ENCODE measurements at places on chromosomes 7 and 10.
A peak's percentile ranks its signal among the peaks of the same experiment; 100 is the strongest.

- no peak for DNase-seq
These were observed 334.3 kb downstream of the ARL4A start for GRCh38 chr7:13021566-13022300.

DNA sequence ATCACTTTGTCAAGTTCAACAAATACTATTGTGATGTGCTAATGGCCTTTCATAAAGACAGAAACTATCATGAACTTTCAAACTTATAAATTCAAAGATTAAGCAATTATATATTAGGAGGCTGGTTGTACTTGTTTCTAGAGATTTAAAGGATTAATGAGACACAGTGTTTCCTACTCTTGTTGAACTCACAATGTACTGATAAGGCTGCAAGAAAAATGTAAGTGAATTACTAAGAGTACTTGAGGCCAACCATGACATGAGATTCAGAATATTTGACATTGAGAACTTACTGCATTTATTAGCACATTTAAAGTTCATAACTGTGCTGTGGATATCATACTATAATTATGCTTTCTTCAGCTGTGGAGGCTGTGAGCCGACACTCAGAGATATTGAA, 1210.5 kb upstream of the SORCS1 start:
- no peak for DNase-seq

DNA sequence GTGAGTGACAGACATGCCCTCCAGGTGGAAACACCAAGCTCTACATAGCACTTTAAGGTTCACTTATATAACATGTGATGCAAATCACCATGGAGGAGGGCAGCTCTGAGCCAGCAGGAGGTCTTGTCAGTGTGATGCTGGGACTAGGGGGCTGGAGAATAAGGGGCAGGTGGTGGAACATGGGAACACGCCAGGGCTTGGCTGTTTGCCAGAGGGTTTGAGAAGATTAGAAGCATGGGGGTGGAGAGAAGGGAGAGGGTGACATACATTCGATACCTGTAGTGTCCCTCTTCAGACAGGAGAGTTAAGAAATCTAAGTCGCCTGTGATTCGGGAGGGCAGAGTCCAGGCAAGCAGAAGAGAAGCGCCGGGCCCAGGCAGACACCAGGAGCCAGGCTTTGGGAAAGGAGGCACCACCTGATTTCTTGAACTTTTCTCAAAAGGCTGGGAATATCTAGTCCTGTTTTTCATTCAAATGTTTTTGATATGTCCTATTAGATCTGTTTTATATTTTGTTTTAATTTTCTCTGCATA, 16.9 kb upstream of the LAMB4 start:
- DNase-seq: no peak

DNA sequence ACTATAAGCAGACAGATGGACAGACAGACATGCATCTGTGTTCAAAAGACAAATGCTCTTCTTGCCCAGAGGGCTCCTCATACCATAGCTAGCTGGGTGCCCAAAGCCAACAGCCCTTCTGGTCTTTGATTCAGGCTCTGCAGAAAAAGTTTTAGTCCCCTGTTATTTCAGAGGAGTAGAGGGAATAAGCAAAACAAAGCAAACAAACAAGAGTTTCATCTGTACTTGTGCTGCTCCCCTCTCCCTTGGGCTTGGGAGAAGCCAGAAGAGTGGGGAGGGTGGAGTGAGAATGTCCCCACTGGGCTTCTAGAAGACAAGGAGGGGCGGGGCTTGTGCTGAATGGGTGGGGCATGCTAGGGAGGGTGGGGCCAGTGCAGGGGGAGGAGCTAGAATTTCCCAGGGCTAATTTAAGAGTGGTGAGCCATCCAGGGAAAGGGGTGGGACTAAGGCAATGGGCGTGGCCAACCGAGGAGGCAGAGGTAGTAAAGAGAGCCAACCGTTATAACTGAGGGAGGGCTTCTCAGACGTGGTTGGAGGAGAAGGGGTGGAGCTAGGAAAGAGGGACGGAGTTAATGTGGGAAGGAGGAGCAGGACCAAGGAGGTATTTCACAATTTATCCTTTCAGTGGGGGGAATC, 101.2 kb upstream of the MGMT start:
- no peak for DNase-seq

DNA sequence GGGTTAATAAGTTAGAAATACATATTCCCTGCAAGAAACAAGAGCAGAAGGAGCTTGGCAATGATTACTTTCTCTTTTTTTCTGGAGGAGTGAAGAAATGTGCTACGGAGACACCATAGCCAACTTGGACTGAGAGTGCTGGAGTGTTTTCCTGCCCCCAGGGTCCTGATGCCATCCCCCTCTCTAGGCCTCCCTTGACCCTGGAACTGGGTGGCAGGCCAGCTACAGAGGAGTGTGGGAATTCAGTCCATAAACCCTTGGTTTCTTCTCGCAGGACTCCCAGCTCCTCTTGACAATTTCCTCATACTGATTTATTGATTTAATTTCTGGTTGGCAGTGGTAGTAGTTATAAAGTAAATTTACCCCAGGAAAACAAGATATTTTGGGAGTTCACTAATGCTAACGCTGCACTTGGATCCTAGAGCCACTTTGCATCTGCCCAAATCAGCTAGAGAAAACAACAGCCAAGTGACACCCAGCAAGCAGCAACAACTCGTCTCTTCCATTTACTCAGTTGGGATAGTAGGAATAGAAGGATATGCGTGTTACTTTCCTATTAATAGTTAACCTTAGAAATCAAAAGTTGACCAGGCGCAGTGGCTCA, 76.4 kb upstream of the CELF2 start:
- no peak for DNase-seq

GRCh38 chr7:51620706-51621105, 304.1 kb upstream of the COBL start:
- no peak for DNase-seq

DNA sequence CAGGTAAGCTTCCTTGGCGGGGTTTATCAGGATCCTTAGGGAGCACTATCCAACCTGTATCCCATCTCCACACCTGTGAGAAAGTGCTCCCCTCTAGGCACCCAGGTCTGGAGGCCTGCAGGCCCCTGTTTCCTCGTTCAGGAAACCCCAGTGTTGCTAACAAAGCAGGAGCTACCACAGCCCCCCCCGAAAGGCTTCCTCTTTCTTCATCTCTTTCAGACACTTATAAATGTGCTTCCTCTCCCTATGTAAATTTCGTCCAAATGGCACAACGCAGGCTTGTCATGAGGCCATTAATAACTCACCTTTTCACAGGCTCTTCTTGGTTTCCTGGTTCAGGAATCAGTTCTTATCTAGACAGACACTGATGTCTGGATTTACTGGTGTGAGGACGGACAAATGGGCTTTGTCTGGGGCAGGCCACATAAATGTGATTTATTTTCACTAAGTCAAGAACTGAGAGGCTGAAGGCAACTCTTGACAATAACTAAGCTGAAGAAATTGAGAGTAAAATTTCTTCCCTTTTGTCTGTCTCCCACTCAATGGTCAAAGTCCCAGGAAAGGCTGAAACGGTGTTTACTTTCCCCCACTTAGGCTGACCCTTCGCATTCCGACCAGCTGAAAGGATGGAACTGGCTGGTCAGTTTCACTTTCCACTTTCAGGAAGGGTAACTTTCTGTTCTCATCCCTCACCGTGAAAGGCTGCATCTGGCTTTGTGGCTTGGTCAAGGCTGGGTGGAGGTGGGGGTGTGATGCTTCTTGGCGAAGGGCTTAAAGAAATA, 46.8 kb downstream of the PIK3AP1 start:
- DNase-seq: no peak

DNA sequence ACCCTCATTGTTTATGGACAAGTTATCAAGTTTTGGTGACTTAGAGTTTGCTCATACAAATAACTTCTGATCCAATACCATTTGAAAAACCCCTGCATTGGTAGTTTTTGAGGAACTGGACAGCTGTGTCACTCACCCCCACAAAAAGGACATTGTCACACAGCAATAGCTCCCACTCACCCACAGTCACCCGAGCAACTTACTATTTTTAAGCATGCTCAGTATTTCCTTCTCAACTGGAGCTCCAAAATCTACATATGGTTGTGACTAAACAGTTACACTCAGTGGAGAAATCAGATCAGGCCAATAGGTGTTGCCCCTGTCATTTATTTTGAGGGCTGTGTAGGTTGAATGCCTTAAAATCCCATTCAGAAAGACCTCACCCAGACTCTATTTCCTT, 165.2 kb upstream of the AUTS2 start:
- no peak for DNase-seq

GRCh38 chr10:71964098-71964742, at the start of gene CHST3:
TSS of gene CHST3 (plus strand) at chr10:71964395. CDS start at chr10:72005843, 41,448 bp downstream.
- DNase-seq: no peak

DNA sequence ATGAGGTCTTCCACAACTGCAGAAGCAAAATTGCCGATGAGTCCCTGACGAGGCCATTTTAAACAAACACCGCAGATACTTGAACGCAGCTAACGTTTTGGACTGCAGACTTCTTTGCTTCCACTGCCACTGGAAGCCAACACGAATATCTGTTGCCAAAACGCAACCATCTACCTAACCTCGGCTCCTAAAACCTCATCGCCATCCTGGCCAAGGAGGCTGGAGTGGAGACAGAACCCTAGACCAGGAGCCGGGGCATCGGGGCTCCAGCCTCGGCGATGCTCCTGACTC, 493 bp downstream of the WDR91 start:
- no peak for DNase-seq

- DNase-seq: no peak
These were observed 67.0 kb upstream of the GPR158 start for GRCh38 chr10:25107756-25108155.

- DNase-seq: no peak
These were observed 592.4 kb upstream of the IGFBP3 start for GRCh38 chr7:46513447-46513848.

DNA sequence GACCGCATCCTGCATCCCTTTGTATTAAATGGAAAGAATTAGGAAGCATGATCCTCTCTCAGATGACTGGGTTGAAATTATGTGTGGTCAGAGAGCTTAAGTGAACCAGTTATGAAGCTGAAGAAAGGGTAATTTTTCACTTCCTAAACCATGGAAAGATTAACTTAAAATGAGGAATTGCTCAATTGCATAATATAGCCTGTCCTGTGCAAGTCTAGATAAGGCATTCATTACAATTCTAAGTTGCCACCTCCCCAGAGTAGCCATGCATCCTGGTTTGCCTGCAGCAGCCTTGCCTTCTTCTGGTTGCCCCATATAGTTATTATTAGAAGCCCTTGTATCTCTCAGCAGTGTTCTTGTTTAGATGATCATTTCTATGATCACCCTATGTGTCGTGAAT, 45.3 kb downstream of the STARD3NL start:
- no peak for DNase-seq

DNA sequence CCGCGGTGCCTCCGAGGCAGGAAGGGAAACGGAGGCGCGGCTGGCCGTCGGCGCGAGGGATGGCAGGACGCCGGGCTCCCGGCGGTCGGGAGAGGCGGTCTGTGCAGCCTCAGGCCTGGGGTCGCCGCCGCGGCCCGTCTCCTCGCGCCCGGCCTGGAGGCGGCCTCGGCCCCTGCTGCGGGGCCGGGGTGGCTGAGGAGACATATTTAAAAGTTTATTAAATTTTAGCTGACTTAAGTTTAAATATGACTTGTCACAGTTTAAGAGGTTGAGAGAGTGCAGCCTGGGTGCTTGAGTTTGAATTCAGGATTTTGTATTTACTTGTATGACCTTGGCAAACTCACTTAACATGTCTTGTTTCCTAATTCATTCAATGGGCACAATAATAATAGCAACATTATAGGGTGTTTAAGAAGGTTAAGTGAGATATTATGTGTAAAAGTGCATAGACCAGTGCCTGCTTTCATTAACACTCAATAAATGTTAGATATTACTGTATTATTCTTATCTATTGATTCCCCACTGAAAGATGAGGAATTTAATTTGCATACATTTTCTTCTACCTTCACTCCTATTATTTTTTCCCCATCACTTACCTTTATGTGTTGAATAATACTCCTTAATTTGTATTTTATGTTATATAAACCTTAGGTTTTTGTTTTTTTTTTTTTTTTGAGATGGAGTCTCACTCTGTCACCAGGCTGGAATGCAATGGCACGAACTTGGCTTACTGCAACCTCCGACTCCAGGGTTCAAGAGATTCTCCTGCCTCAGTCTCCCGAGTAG, 718 bp downstream of the DYNC2I1 start:
- DNase-seq: no peak

- DNase-seq: no peak
These were observed 59.5 kb downstream of the KLRG2 start for GRCh38 chr7:139424004-139424403.

GRCh38 chr10:116201011-116201410, 72.0 kb downstream of the GFRA1 start:
- no peak for DNase-seq

GRCh38 chr10:5538892-5539651, 14.3 kb downstream of the CALML3 start:
- DNase-seq: no peak

GRCh38 chr10:60818134-60818770, 40.0 kb downstream of the CDK1 start:
- peak; percentile 38 for DNase-seq

GRCh38 chr10:61049386-61049785, 105.4 kb upstream of the RHOBTB1 start:
- DNase-seq: no peak

DNA sequence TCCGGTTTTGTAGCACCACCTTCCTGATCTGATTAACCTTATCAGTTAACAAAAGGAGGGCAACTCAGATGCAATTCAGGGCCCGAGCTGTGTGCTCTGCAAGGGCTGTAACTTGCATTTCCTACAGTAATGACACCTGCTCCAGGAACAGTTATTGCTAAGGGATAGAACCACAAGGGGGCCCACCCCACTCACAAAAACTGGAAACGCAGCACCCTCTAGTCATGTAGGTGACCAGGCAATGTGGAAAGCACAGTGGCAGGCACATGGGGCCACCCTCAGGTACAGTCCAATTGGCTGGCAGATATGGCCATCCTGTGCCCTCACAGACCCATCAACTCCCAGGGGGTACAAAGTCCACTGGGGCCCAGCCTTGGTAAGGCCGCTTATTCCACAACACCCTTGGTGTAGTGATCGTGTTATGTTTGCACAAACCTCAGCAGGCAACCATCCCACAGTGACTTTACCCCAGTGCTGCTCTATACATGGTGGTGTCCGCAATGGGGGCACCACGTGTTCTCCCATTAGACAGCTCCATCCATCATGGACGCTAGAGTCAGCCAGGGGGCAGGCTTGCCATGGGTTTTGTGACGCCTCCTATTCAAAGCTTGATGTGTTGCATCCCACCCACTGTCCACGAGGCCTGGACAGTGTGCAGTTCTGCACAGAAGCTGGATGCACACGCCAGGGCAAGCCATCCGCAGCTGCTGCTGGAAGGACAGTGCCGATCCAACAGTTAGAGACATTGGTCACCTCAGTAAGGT, 9.4 kb downstream of the RNF133 start:
- DNase-seq: no peak

DNA sequence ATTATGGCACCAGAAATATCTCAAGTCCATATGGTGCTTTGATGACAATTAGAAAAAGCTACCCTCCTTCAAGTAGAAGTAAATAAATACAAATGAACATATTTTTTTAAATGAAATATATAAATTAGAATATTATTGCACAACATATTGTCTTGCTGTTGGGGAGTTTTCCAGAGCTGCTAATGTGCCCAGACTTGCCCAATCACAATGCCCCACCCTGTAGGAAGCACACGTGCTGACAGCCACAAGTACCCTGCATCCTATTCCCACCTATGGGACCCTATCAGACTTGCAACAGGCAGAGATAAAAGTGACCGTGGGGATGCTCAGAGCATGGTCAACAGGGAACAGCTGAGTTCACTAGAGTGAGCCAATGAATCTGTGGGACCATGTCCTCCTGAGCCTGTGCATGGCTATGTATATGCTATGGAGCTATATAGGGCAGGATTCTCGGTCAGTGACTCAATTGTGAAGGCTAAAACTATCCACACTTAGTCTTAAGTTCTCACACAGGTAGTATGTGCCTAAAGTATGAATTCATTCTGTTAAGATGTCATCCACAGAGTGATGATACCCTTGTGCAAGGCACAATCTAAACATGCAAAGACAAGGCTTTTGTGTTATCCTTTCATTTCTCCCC, 336.0 kb downstream of the HGF start:
- no peak for DNase-seq

Measured in skeletal muscle cell (primary cell).